ENCODE measurements at places on chromosomes 2 and 18.

DNA sequence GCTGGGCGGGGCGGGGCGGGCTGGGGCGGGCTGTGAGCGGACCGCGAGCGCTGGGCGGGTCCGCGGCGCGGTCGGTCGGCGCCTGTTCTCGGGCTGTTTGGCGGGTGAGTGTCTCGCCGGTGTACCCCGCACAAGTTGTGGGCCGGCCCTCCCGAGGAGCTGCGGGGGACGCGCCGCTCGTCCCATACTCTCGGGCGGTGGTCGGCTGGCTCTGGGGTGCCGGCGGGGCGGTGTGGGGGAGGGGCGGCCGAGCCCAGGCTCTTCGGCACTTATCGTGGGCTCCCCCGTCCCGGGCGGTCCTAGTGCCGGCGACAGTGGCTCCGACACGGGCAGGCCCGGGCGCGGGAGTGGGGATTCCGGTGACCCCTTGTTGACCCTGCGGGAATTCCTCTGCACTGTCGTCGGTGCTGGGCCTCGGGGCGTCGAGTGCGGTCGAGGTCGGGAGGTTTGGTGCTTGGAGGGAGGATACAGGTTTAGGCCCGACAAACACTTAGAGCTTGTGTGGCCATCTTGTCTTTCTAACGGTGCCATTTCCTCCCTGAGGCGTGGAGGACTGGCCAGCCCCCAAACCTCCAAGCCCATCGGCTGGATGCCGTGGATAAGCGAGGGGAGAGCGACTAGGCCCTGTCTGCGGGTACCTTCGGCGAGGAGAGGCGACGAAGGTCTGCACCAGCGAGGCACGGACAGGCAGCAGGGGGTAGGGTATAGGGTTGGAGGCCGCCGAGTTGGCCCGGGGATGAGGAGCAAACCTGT is at the start of gene SEPTIN2:
TSS of gene SEPTIN2 (plus strand) at position 47 of the 753 bp plus-strand sequence. CDS start 8,308 bp downstream, outside the sequence.
- peak; percentile 84 for DNase-seq

DNA sequence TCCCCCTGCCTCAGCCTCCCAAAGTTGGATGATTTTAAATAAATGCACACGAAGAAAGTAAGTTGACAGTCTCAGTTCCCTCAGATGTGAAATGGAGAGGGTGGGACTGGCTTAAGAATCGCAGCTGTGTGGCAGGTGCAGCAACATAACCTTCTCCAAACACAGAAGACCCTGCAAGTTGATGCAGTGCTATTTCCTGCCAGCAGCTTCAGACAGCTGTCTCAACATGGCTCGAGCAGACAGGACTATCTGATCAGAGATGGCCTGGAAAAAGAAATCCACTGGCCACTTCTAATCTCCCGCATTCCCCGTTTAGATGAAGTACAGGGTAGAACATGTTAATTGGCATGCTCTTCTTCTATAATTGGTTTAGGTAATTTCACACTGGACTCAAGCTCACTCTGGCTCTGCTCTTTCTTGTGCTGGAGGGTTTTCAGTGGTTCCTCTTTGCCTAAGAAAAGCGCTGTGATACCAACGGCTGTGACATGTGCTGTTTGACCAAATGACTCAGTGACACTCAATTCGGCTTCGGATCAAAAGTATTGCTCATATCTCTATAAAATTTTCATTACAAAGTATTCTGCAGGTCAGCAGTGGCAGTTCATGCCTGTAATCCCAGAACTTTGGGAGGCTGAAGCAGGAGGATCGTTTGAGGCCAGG is 40.2 kb downstream of the MYOM1 start:
- no peak for DNase-seq

GRCh38 chr2:229201521-229201920 is 69.6 kb downstream of the PID1 start:
- no peak for DNase-seq

GRCh38 chr2:64609227-64609941 is 44.3 kb downstream of the SERTAD2 start:
- DNase-seq = peak; percentile 66

DNA sequence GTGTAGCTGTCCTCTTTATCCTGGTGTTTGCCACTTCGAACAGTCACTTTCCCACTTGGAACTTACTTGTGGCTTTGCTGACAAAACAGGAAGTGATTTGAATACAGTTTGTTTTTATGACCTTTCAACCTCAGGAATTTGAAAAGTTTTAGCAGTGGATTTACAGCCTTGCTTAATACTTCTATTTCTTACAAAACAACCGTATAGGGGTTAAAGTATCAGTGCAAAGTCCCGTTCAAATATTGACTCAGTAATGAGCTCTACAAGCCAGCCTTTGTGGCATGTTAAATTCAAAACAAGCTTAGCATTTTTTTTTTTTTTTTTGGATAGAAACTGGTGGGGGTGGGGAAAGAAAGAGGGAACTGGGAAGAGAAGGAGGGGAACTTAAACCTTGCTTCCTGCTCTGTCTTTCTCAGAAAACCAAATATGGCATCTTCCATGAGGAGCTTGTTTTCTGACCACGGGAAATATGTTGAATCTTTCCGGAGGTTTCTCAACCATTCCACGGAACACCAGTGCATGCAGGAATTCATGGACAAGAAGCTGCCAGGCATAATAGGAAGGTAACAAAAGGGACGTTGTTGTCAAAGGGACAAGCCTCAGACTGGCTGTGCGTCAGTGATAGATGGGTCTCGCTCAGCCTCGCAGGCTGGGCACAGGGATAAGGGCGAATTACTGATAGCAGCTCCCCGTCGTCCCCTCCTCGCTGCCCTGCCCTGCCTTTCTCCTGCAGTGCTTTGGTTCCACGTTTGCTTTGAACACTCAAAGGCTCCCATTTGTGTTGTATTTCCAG is at the start of gene HNMT:
TSS of gene HNMT (plus strand) at position 408 of the 793 bp plus-strand sequence. CDS start at position 427, 19 bp downstream.
- DNase-seq = peak; percentile 19

- no peak for DNase-seq
Observed at GRCh38 chr2:224946895-224947294, 95.4 kb downstream of the DOCK10 start.

GRCh38 chr2:84697895-84698294 is 181.6 kb downstream of the DNAH6 start:
- DNase-seq = no peak

DNA sequence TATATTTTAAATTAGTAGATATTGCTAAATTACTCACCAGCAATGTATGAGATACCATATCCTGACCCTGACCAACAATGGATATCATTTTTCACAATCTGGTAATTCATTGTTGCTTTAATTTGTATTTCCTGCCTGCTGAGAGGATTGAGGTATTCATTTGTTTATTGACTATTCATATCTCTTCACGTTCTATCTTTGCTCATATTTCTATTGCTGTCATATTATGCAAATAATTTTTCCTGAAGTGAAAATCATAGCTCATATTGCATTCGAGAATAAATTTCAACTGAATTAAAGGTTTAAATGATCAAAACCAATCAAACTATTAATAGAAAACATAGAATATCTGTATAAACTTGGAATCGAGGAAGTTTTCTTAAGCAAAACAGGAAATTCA is 31.0 kb downstream of the INO80D start:
- no peak for DNase-seq

DNA sequence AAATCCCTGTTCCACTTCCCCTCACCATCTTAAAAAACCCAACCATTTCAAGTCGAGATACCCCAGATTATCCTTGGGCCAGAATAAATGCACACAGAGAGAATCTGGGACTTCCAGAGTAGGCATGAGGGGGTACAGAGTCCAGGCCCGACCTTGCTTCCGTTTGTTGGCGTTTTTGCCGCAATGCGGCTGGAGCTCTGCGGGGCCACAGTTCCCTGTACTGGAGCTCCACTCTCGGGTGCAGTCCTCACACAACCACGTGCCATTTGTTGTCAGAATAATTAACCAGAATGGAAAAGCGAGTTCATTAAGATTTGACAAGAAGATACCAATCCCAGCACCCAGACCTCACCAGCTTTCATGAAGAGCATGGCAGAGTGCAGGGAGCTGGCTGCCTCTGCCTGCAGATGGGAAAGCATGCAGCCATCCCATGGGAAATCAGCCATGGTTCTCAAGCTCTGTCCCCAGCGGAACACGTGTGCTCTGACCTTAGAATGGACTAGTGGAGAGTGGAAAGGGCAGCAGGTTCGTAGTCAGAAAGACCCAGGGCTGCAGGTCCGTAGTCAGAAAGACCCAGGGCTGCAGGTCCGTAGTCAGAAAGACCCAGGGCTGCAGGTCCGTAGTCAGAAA is 472.8 kb downstream of the EIPR1 start:
- no peak for DNase-seq

- no peak for DNase-seq
Observed at GRCh38 chr2:43509886-43510285, 86.0 kb downstream of the THADA start.

DNA sequence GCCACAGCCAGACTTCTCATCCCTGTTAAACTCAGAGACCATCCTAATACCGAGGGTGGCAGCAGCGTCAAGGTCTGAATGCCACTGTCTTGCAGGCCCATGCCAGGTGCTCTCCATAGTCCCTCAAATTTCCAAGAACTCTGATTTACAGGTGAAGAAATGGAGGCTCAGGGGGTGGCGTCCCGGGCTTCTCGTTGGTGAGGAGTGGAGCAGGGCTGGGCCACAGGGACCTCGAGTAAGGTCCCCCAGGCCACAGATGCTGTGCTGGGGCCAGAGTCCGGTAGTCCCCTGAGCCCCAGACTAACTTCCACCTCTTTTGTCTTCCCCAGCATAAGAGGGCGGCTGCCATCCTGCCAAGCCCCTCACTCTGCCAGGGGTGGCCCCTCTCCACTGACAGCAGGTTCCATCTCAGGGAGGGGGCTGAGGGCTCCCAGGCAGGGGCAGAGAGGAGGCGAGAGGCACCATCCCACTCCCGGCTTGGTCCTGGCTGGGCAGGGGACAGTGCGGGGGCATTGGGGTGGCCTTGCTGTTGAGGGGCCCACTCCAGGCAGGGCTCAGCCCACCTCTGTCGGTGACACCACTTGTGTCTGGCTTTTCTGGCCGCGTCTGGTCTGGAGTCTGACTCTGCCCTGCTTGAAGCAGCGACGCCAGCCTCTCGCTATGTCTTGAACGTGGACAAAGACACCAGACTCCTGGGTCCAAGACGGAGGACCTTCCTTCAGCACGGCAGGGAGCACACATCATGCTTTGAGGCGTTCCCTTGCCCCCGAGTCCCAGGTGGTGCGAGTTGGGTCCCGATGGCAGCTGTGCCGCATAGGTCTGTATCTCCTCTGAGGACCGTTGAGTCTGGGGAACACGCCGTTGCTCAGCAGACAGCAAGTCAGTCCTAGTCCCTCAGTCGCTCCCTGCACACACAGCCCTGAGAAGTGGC is 15.9 kb upstream of the KLHL30 start:
- peak; percentile 8 for DNase-seq

GRCh38 chr2:45450634-45451033 is 160.4 kb downstream of the SRBD1 start:
- no peak for DNase-seq

GRCh38 chr2:75592888-75593287 is 32.1 kb upstream of the EVA1A start:
- DNase-seq = no peak

- DNase-seq = no peak
Observed at GRCh38 chr2:109456776-109457175, 157.0 kb downstream of the SEPTIN10 start.

- DNase-seq = no peak
Observed at GRCh38 chr2:239551206-239551605, 150.4 kb upstream of the HDAC4 start.

- no peak for DNase-seq
Observed at GRCh38 chr2:38178556-38179419, 102.8 kb upstream of the CYP1B1 start.

DNA sequence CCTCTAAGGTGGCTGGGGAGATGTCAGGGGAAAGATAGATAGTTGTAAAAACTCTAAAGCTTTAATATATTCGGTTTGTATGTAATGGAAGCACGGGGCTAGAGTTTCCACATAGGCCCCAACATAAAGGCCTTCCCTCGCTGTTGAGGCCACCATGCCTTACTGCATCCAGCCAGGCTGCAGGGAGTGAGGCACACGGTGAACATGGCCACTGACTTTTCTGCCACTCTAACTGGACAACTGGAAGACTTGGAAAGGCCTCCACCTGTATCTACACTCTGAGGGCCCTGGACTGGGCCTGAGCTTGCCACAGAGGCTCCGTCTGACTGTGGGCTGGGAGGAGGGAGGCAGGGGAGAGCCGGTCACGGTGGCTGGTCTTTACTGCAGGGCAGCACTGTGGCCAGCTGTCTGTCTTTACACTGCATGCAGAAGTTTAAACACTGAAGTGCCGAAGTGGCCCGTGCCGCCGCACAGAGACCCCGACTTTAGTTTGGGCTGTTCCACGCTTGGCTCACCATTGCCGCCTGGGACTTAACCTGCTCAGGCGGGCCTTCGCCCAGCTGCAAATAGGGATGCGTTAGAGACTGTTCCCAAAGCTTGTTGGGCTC is 66.7 kb downstream of the EMILIN2 start:
- no peak for DNase-seq

DNA sequence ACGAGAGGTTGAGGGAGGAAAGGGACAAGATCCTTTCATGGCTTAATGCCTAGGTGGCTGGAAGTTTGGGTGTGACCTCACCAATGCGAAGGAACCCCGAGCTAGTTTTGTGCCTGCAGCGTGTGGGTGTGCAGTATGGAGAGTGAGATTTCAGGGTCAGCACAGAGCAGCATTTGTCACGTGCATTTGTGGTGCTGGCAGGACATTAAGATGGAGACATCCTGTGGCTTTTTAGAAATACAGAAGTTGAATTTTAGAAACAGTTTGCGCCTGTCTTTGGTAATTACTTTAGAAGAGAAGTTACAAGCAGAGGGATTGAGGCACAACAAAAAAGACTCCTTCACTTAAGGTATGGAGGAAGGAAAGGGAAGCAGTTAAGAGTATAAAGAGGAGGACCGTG is 258.2 kb upstream of the THUMPD2 start:
- DNase-seq = no peak

DNA sequence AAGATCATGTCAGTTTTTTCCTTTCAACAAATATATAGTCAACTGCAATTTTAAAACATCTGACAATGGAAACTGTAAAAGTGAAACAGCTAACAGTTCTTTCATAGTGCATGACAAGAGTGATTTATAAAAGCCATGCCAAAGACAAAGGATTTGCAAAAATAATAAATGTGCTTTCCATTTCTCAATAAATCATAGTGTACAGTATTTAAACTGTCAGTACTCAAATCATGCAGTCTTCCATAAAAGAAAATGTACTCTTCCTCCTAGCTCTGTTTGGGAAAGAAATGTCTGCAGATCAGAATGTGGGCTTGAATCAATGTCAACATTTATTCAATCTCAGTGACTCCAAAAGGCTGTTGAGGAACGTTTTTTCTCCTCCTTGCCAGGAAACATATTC is 131.7 kb upstream of the PDE1A start:
- no peak for DNase-seq

DNA sequence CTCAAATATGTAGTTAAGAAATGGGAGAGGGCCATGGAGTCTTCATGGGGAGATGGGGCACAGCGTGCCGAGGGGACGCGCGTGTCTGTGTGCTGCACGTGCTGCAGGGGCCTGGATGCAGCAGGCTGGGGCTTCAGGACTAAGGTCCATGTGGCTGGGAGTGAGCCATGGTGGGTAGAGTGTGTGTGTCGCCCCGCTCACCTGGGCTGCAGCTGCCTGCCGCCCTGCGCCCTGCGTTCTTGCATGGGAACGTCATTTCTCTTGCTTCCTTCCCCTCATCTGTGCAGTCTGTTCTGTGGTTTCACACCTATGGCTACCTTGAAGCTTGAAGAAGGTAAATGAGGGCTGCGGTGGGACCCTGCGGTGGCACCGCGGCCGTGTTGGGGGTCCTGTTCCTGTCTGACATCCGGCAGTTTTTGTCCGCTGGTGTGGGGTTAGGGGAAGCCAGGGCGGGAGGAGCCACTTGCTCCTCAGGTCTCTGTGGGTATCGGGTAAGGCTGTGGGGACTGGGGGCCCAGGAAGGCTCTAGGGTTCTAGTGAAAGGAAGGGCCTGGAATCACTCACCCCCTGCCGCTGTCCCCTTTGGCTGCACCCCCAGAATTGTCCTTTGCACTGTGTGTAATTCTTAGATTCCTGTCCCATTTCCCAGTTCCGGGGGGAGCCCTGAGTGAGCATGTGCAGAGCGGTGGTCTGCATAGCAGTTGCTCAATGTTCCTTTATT is 54.1 kb upstream of the HS6ST1 start:
- DNase-seq = no peak

Data from psoas muscle (tissue), 8 donors.